ENCODE measurements at places on chromosomes 3 and 15.

DNA sequence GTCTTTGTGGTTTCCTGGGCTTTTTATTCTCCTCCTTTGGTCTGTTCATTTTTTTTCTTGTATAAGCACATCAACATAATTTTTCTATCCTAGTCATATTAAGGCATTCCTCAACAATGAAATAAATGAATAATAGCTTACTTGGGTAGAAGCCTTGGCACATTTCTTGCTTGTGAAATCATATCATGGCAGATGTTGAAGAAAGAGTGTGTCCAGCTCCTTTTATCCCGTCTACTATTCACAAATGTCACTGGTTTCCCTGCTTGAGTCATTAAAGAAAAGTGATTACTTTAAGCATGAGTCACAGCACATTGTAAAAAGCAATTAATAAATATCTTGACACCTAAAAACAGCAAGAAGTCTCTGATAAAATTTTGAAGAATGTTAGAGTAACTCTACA lies 42.1 kb downstream of the MINAR1 start:
- no peak for DNase-seq

- no peak for DNase-seq
Observed at GRCh38 chr15:29452881-29453731, 183.5 kb upstream of the NSMCE3 start.

DNA sequence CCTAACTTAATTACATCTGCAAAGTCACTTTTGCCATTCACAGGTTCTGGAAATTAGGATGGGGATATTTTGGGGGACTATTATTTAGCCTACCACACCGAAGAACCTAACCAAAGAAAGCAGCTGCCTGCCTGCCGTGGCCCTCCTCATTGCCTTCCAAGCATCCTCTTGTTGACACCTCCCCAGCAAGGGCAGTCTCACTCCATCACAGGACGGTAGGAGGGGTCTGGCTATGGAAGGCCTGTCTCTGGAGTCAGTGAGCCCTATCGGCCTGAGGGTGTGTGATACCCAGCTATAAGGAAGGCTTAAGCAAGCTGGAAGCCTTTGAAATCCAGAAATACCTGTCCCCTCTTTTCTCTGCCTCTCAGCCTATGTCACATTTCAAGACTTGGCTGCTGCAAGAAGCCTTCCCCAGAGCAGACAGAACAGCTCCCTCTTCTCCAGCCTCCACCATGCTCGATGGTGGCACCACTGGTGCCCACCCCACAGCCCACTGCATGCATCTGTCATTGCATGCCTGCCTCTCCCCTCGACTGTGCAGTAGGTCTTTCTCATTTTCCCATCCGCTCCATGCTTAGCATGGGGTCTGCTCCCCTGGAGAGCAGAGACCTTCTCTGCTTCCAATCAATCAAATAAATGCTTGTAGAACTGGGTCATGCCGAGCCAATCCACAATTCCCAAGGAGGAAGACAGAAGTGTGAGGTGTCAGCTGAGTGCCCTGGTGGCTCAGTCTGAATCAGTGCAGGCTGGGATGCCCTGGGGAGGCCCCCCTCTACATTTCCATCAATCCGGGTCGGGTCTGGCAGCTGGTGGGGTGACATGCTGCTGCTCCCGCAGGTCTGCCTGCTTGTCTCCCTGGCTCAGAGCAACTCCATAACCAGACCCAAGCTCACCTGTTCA lies 23.9 kb upstream of the LOXL1 start:
- no peak for DNase-seq

DNA sequence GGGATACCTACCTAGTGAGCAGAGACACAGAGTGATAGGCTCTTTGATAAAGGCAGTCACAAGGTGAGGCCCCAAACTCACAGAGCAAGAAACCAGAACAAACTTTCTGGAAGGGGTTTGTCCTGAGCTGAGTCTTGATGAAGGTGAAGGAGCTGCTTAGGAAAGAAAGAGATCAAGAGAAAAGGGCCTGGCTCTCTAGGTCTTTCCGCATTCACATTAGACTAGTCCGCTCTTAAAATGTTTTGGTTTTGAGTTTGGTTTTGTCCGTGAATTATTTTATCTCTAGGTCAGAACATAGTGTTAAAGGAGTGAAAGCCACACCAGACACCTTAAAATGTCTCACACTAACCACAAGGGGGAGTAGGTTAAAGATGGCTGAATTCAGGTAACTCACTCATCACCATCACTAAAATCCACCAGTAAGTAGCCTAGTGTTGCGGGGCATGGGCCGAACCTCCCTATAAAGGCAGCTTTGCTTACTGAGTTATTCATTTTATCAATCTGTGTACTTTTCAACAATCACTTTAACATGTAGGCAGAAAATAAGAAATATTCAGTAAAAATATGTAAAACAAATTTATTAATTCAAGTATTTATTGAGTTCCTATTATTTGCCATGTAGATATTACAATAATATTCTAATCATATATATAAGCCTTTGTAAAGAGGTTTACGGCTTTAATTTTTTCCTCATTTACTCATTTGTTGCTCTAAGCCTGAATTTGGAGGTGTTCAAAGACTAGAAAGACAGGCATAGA lies 121.5 kb upstream of the TSC22D2 start:
- no peak for DNase-seq

GRCh38 chr15:33226559-33227181 lies 32.2 kb upstream of the FMN1 start:
- DNase-seq: peak; percentile 45

- DNase-seq: no peak
Observed at GRCh38 chr15:49083401-49084284, 37.4 kb upstream of the SECISBP2L start.

GRCh38 chr3:1346386-1346785 lies 253.6 kb downstream of the CNTN6 start:
- DNase-seq: no peak

- no peak for DNase-seq
Observed at GRCh38 chr3:76107935-76108570, 322.7 kb upstream of the ZNF717 start.

GRCh38 chr3:55198554-55198953 lies 270.7 kb upstream of the LRTM1 start:
- no peak for DNase-seq

- DNase-seq: no peak
Observed at GRCh38 chr15:89021224-89021623, 67.0 kb upstream of the ABHD2 start.

- DNase-seq: no peak
Observed at GRCh38 chr3:174957551-174958001, 98.4 kb downstream of the NAALADL2 start.

DNA sequence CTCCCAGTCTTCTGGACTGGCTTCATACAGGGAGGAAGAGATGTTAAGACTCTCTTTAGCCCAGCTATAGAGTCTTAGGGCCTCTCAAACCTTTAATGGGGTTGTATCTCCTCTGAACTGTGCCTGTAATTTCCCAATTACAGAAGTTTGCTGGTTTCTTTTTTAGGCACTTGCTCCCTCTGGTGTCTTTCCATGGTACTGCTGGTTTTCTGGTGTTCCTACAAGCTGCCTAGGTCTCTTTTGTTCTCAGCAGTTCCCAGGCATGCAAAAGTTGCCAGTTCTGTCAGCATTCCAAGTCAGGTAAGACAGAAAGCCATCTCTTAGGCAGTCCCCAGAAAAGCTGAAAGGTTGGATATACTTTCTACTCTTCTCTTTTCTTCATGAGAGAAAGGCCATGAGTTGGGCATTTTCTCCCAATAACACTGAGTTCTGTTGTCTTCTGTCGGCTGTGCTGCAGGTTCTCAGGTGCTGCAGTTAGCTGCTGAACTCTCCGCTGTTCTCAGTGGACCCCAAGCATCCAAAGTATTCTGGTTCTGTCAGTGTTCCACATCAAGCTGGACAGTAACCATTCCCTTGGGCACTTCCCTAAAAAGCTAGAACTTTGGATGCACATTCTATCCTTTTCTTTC lies 54.4 kb upstream of the EHHADH start:
- DNase-seq: peak; percentile 78

- no peak for DNase-seq
Observed at GRCh38 chr3:140420621-140421357, 257.1 kb upstream of the TRIM42 start.

DNA sequence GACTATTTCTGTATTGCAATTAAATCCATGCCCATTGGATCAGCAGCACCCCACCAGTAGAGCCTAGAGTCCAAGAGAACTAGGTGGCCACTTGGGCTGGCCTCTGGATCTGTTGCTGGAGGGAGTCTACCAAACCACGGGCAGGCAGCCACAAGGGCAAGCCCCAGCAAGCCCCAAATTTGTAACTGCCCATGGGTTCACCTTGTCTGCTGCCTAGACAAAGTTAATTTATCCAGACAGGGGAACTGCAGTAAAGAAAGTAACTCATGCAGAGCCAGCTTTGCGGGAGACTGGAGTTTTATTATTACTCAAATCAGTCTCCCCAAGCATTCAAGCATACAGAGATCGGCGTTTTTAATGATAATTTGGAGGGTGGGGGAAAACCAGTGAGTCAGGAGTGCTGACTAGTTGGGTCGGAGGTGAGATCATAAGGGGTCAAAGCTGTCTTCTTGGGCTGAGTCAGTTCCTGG lies 74.0 kb upstream of the TERB2 start:
- no peak for DNase-seq

DNA sequence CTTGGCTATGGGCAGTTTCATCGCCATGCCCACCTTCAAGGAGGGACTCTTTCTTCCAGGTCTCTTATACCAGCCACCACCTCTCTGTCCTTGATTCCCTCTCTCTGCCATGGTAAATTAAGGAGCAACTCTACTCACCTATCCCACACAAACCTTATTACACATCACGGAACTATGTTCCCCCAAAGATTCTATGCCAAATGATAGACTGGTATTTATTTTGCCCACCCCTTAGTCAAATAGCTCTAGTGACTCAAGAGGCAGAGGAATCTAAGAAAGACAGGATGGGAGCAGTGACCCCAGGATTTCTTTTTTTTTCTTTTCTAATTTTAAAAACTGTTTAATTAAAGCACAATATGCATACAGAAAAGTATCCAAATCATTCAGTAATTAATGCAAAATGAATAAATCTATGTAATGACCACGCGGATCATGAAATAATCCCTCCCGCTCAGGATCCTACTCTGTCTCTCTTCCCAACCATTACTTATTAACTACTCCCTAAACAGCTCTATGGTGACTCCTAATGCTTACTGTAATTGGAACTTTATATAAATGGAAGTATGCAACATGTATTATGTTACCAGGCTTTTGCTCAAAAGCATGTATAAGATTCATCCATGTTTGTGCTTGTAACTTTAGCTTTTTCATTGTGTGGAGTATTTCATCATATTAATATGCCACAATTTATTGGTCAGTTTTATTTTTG lies 410.8 kb upstream of the RASGRP1 start:
- DNase-seq: no peak

GRCh38 chr3:70471464-70472342 lies 159.3 kb upstream of the MDFIC2 start:
- no peak for DNase-seq

DNA sequence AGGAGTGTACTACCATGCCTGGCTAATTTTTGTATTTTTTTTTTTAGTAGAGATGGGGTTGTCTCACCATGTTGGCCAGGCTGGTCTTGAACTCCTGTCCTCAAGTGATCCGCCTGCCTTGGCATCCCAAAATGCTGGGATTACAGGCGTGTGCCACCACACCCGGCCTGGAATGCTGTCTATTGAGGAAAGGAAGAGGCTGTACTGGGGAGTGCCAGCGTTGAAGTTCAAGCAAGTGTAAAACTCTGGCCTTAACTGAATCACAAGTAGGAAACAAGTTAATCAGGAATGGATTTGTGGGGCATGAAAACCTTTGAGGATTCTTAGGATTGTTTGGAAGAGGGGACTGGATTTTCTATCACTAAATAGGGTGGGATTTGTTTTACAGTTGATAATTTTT lies 1.4 kb upstream of the SENP2 start:
- DNase-seq: peak; percentile 26

GRCh38 chr3:71504250-71505036 lies 79.1 kb downstream of the FOXP1 start:
- no peak for DNase-seq

DNA sequence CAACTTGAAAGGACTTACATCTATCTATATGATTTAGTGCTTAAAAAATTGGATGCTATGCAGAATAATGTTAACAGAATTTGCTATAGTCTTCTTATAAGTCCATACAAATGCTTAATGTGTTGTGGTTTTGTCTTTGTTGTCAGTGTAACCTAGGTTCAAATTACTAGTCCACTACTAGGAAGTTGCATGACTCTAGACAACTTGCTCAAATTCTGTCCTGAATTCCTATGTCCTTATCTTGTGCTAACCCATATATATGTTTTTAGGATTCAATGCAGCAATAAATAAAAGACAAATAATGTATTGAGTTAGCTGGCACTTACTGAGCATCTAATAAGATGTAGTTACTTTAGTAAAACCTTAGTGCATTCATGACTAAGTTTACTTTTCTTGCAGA lies 276.5 kb upstream of the KCNMB2 start:
- DNase-seq: no peak

DNA sequence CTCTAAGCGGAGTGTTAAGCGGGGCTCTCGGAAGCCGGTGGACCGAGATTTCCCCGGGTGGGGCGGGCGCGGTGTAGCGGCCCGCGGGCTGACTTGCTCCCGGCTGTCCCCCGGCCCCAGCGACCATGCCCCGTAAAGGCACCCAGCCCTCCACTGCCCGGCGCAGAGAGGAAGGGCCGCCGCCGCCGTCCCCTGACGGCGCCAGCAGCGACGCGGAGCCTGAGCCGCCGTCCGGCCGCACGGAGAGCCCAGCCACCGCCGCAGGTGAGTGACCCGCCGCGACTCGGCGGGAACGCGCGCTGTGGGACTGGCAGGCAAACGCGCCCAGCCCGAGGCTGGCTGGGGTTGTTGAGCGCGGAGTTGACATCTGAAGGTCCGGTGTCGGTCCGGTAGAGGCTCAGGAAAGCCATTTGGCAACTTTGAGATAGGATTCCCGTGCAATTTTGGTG lies 1.3 kb downstream of the SMC4 start:
- DNase-seq: peak; percentile 27

GRCh38 chr3:29453284-29454001 lies 172.6 kb downstream of the RBMS3 start:
- peak; percentile 42 for DNase-seq

GRCh38 chr15:74470631-74471395 lies 9.9 kb upstream of the UBL7 start:
- DNase-seq: no peak

DNA sequence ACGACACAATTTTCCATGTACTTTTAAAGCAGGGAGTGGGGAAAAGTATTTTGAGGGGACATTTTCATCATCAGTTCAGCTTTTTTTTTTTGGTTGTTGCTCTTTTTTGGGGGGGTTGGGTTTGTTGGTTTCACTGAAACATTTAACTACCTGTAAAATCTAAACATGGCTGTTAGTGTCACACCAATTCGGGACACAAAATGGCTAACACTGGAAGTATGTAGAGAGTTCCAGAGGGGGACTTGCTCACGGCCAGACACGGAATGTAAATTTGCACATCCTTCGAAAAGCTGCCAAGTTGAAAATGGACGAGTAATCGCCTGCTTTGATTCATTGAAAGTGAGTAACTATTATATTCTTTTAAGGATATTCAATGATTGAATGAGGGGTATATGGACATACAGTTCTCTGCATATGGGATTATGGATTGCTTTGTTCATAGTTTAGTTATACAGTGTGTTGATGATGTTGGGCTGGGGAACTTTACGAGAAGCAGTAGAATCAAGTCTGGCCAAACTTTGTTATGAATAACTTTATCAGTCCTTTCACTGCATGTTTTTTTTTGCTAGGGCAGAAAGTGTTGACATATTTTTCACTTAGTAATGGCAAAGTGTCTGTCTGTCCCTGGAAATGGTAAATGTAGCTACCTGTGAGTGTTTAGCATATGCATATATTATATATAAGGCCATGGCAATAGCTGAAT lies 31.5 kb downstream of the MBNL1 start:
- no peak for DNase-seq

Measured in colonic mucosa (tissue), 4 donors.